Activated T-helper 17 cell treated with anti-CD3 and anti-CD28 coated beads, Interleukin-2, amount 50 U/mL, for 72 hours (primary cell): ENCODE measurements at places on chromosomes 7 and 10. TPM values are rescaled to one million over a fixed set of nuclear protein-coding genes. Genes with fewer than 3 reads are reported as not detected.

GRCh38 chr10:109430043-109430760 is 493.1 kb downstream of the XPNPEP1 start:
- no peak for ATAC-seq

ITGB8 gene
- 0.05 TPM for total RNA-seq

PRTFDC1 gene
- total RNA-seq: 0.58 TPM

GTF2I gene
- total RNA-seq: 133 TPM

GNGT1 gene
- total RNA-seq: not detected
